ENCODE measurements at places on chromosomes 4 and X.

GRCh38 chr4:174946246-174946645 lies 28.1 kb downstream of the ADAM29 start:
- DNase-seq = no peak

- no peak for DNase-seq
These were observed 466 bp upstream of the CCNA2 start for GRCh38 chr4:121824171-121824527.

DNA sequence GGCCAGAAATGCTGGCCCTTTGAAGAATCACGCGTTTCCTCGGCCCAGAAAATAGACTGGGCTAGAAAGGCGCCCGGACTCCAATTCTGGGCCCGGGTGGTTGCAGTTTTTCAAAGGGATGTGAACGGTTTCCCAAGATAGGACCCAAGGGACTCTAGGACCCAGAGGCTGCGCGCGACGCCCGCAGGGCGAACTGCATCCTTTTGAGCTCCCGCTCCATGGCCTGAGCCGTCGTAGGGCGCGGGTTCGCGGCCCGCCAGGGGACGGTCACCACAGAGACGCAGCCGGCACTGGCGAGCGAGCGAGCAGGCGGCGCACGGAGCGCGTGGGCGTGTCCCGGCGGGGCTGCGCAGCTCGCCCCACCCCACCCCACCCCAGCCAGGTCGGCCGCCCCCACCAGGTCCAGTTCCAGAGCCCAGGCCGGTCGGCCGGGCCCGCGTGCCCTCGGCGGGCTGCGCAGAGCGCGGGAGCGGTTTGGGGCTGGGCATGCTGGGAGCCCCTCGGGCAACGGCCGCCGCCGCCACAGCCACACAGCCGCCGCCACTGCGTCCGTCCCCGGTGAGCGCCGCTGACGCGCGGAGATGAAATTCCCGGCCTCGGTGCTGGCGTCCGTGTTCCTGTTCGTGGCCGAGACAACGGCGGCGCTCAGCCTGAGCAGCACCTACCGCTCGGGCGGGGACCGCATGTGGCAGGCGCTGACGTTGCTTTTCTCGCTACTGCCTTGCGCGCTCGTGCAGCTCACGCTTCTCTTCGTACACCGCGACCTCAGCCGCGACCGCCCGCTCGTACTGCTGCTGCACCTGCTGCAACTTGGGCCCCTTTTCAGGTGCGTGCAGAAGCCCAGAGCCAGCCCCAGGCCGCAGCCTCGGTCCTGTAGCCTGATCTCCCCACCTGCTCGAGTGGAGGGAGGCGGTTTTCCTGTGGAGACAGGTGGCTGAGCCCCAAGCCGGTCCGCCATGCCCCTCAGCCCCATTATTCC lies at the start of gene XK:
Gene XK (plus strand): TSS at position 411 of the 979 bp plus-strand sequence. CDS start 171 bp downstream, at position 582.
- peak; percentile 6 for DNase-seq

GRCh38 chr4:80412322-80412721 lies 76.8 kb downstream of the CFAP299 start:
- no peak for DNase-seq

DNA sequence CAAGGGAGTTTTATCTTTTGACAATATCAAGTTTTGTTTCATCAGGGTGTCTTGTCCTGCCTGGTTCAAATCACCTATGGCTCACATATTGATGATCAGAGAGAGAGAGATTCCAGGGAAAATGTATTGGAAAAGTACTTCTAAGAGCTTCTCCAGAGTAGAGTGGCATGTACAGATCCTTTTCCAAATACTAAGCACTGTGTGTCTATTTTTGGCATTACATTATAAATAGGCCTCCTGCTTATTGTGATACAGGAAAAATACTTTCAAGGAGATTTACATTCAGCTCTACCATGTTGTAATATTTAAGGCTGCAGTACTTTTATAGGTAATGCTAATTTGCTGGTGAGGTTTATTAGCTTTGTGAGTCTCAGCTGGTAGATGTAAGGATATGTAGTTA lies 100.8 kb downstream of the DCK start:
- no peak for DNase-seq

DNA sequence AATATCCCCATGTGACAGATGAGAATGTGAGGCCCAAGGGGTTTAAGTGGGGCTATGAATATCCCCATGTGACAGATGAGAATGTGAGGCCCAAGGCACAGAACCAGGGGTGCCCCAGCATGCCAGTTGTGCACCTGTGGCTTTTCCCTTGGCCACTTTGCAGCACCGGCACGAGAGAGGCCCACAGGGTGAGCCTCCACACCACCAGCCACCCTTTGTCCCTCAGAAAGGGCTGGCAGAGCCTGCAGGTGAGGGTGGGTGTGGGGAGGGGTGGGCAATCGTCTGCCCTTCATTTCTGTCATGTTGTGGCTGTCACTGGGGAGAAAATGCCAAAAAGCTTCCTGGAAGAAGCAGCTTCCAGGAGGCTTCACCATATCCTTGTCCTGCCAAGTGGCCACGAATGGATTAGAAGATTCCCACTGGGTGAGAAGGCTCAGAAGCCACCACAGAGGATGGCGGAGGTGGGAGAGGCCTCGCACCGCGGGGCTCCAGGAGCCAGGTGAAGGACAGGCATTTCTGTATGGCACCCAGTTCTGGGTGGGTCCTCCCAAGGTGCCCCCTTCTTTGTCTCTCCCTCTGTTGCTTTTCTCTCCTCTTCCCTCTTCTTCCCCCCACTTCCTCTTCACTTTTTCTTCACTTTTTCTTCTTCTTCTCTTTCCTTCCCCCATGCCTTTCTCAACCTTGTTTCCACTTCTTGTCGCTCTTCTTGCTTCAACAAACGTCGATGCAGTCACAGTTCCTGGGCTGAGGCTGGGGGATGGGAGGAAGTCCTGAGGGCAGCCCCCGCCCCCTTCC lies 469 bp upstream of the GPR78 start:
- DNase-seq = no peak

DNA sequence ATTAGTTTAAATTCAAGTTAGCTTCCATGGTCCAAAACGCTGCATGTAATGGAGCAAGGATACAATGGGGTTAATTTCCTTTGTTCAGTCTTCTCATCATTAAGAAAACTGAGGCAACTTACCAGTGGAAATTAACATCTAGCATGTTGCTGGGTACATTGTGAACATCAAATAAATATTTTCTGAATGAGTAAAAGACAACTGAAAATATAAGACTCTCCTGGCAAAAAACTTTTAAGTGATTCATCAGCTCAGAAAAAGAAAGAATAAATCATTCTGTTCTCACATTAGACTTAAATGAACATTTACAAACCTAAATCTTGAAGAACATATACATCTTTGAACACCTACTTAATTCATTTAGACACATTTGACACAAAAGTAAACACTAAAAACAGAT lies 138.4 kb upstream of the ETNPPL start:
- DNase-seq = peak; percentile 25

Measured in astrocyte (in vitro differentiated cells and primary cell).